Hepatocyte (in vitro differentiated cells): ENCODE measurements at places on chromosomes 13 and 19. TPM values are rescaled to one million over a fixed set of nuclear protein-coding genes. Genes with fewer than 3 reads are reported as not detected.
A peak's percentile ranks its signal among the peaks of the same experiment; 100 is the strongest.

DNA sequence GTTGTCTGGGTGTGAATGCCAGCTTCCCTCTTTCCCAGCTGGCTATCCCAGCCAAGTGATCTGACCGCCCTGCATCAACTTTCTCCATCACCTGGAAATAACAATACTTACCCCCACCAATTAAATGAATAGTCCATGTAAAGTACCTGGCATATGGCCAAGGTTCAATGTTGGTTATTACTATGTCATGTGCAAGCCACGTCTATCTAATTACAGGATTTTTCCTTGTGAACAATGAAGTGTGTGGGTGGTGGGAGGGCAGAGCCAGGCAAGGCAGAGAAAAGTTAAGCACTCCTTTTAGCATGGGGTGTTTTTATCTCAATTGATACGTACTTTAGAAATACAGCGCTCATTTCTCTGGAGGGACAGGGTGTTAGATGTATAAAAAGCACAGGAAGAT lies 121.1 kb downstream of the NHLRC3 start:
- no peak for DNase-seq

CLASRP gene
- total RNA-seq, result 32.3 and 56.2 TPM in 2 replicates

DNA sequence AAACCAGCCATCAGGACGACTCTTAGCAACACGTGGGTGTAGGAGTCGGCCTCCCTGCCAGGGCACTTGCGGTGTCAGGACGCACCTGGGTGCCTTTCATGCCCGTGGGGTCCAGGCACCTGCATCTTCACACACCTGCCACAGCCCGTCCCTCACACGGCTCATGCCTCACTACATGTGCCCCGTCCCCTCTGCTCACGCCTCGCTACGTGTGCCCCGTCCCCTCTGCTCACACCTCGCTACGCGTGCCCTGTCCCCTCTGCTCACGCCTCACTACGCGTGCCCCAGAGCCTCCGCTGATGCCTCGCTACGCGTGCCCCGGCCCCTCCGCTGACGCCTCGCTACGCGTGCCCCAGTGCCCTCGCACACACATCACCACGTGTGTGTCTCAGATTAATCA lies 58.0 kb upstream of the F7 start:
- no peak for DNase-seq

DNA sequence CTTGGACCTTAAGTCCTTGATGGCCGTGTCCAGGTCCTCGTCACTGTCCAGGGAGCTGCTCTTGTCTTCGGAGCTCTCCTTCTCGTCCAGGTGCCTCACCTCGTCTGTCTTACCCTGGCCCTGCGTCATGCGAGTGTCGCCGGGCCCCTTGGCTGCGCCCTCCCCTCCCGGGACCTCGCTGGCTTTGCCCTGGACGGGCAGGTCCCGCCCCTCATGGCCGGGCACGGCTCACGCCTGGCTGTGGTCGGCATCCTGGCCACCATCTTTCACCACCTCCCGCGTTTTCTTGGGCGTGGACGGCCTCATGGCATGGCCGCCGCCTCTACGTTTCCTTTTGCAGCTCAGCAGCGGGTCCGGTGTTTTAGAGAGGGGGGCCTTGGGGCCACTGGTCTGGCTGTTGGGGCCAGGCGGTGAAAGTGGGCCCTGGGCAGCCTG lies 14.8 kb downstream of the RB1 start:
- DNase-seq, result no peak

DNA sequence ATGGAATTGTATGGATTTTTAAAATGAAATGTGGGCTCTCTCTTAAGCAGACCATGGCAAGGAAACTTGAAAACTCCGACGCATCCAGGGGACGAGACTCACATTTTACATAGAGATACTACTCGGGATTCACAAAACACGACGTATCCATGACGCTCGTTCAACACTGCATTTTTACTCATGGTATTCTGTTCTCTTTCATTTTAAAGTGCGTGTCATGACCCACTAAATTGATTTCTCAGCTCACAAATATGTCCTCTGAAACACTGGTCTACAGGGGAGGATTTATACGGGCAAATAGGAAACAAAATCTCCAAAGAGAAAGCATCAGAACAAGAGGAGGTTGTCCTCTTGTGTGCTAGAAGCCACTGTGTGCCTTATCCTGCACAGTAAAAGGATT lies 523.5 kb downstream of the MYO16 start:
- DNase-seq, result no peak

GRCh38 chr13:114152285-114152645 lies 19.8 kb upstream of the RASA3 start:
- peak; percentile 1 for DNase-seq
